Mesangial cell (primary cell): ENCODE measurements at places on chromosomes 11 and 22. TPM values are rescaled to one million over a fixed set of nuclear protein-coding genes. Genes with fewer than 3 reads are reported as not detected.

P2RX6 gene
- 0.16 and 0.38 TPM in 2 replicates for total RNA-seq

SLC17A6 gene
- not detected in 2 replicates for total RNA-seq

UBQLN3 gene
- total RNA-seq = not detected in 2 replicates

LARGE2 gene
- under 0.01 and 0.25 TPM in 2 replicates for total RNA-seq

OR51Q1 gene
- total RNA-seq = not detected in 2 replicates

SESN3 gene
- total RNA-seq = 2.9 and 10.0 TPM in 2 replicates

FAM76B gene
- total RNA-seq = 6.6 and 8.1 TPM in 2 replicates

OR10S1 gene
- not detected in 2 replicates for total RNA-seq

PKP3 gene
- 3.3 and 8.2 TPM in 2 replicates for total RNA-seq

SYT7 gene
- 0.16 and 4.8 TPM in 2 replicates for total RNA-seq

ZC3H12C gene
- 5.5 and 10.5 TPM in 2 replicates for total RNA-seq

CDC42EP2 gene
- 19.9 and 24.8 TPM in 2 replicates for total RNA-seq

CHRM4 gene
- total RNA-seq = 0.25 TPM in 1 of 2 replicates, not detected in the other

VPS26B gene
- total RNA-seq = 25.3 and 38.8 TPM in 2 replicates

MTA2 gene
- 88.7 and 132 TPM in 2 replicates for total RNA-seq

CLTCL1 gene
- 17.1 and 23.2 TPM in 2 replicates for total RNA-seq

GAL3ST3 gene
- 2.1 and 45.1 TPM in 2 replicates for total RNA-seq

MS4A7 gene
- not detected in 2 replicates for total RNA-seq

LGR4 gene
- total RNA-seq = 27.2 and 41.5 TPM in 2 replicates

MRPL17 gene
- 33.7 and 54.8 TPM in 2 replicates for total RNA-seq

MRGPRE gene
- not detected in 2 replicates for total RNA-seq

MS4A6E gene
- not detected in 2 replicates for total RNA-seq

CARD16 gene
- total RNA-seq = not detected in 2 replicates
